Activated T-helper 17 cell treated with anti-CD3 and anti-CD28 coated beads, Interleukin-2, amount 50 U/mL, for 72 hours (primary cell): ENCODE measurements at places on chromosomes 3 and 15.

- peak; percentile 72 for ATAC-seq
Measured at GRCh38 chr15:74845208-74845568, 2.2 kb upstream of the ULK3 start.

DNA sequence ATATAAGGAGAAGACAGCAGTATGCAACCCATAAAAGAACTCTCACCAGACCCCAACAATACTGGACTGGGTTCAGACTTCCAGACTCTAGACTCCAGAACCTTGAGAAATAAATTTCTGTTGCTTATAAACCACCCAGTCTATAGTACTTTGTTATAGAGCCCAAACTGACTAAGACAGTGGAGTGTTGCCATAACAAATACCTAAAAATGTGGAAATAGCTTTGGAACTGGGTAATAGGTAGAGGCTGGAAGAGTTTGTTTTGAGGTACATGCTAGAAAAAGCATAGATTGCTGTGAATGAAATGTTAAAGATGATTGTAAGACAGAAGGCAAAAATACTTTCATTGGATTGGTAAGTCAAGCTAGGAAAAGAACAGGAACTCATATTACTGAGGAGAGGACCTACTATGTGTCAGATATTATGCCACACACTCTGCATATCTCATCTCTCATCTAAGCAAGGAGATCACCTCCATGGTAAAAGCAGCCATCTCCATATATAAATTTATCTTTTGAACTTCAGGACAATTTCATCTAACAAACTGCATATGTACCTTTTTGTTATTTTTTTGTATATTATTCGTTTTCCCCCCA, 67.4 kb upstream of the FNDC3B start:
- ATAC-seq: no peak

- ATAC-seq: no peak
Measured at GRCh38 chr3:42066516-42067181, 24.5 kb upstream of the TRAK1 start.

DNA sequence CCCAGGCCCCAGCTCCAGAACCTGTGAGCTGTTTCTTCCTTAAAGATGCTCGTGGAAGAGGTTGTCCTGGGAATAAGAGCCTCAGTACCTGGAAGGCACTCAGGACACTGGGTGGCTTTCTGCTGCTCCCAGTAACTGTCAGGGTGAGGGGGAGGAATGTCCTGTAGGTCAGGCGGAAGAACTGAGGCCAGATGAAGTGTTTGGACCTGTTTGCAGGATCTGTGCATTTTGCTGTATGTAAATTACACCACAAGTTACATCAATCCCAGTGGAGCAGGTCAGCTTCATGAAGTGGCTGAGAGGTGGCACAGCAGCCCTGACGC, 27.1 kb downstream of the HDAC11 start:
- no peak for ATAC-seq

GRCh38 chr3:50357481-50357880, 1.8 kb downstream of the TMEM115 start:
- no peak for ATAC-seq

GRCh38 chr3:39075910-39076309, 24.1 kb downstream of the WDR48 start:
- ATAC-seq: peak; percentile 89

DNA sequence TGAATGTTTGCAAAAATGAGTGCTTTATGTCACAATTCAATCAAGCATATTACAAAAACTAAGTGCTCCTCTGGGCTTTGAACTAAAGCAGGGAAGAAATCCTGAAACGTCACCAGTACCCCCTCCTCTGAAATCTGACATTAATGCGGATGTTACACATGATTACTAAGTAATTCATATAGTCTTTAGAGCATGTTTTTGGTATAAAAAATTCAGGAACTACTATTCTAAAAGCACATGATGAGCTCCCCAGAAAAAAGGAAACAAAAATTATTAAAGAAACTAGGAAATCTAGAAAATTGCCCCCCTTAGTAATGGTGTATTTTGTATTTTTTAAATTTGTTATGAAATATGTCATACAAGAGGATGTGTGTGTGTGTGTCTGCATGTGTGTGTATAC, 87.7 kb downstream of the MYO5A start:
- no peak for ATAC-seq

GRCh38 chr3:9087831-9088413, 124.7 kb upstream of the RAD18 start:
- ATAC-seq: no peak

- ATAC-seq: no peak
Measured at GRCh38 chr3:126944089-126944965, 38.6 kb upstream of the PLXNA1 start.

DNA sequence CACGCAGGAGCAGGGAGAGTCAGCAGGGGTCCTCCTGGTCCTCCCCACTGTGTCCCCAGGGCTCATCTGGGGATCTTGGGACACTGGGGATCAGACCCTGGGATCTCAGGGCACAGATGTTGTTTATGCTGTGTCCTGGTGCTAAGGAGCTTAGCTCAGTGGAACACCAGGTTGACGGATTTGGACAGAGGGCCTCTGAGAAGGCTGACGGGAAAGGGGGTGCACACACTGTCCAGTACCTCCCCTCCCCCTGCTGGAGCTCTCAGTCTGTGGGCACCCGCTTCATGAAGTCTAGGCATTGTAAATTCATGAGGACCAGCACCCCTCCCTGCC, 21.9 kb upstream of the SEMA3F start:
- no peak for ATAC-seq
